ENCODE measurements at places on chromosomes 1 and 21.
A peak's percentile ranks its signal among the peaks of the same experiment; 100 is the strongest.

DNA sequence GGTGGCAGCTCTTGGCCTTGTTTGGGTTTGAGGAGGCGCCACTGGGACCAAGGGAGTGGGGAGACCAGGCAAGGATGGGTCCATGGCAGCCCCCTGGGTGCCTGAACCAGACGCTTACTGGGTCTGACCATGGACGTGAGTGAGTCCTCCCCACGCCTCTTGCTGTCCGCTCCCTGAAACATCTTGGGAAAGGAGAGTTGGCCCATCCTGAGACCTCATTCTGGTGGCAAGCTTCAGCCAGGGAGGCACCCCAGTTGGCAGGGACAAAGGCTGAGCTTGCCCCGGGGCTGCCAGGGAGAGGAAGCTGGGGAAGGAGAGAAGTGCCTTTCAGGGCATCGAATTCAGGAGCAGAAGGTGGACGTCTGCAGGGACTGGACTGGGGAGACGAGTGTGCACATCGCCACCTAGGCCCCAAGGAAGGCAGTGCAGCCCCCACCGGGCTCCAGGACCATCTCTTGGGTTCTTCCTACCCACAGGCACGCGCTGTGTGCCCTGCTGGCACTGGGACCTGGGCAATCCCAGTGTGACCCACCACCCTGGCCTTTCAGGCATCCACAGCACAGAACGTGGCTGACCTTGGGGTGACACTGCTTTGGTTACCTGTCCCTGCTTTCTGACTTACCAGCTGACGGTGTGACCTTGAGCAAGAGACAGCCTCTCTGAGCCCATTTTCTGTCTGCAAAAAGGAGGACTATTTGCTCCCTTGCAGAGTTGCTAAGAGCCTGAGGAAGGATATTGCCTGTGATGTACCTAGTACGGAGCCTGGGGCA, 132.9 kb upstream of the WNT4 start:
- DNase-seq, result peak; percentile 70

GRCh38 chr1:109609881-109610280, 9.5 kb downstream of the GNAT2 start:
- no peak for DNase-seq

GRCh38 chr1:119046429-119046784, 58.3 kb upstream of the TBX15 start:
- DNase-seq, result no peak

DNA sequence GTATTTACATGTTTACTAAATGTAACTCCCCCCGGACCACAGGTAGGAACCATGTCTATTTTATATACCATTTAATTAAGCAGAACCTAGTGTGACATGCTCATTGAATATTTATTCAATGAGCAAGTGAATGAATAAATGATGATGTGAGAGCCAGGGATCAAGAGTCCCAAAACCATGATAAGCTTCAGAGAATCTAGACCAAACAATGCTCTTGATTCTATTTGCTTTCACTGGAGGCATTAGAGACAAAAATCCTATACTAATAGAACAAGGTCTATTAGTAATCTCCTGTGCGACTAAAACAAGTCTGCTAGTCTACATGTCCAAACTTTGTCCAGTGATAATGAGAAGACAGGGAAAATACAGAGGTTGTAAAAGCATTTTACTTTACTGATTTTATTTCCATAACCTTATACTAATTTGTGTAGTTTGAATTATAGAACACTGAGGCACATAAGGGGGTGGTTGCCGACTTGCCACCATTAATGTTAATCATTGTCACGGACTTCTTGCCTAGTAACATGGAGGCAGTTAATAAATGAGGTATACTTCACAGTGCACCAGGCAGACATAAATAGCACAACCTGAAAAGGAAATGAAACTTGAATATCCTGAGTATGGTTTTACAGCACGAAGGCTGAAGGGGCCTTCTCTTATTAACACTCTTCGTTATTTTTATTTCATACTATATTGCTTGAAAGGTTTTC, 69.8 kb downstream of the TBX15 start:
- DNase-seq, result no peak

Data from activated effector memory CD4-positive, alpha-beta T cell treated with anti-CD3 and anti-CD28 coated beads, Interleukin-2, amount 50 U/mL, for 16 hours (primary cell).